ENCODE measurements at places on chromosomes 3 and 15.
A peak's percentile ranks its signal among the peaks of the same experiment; 100 is the strongest.

DNA sequence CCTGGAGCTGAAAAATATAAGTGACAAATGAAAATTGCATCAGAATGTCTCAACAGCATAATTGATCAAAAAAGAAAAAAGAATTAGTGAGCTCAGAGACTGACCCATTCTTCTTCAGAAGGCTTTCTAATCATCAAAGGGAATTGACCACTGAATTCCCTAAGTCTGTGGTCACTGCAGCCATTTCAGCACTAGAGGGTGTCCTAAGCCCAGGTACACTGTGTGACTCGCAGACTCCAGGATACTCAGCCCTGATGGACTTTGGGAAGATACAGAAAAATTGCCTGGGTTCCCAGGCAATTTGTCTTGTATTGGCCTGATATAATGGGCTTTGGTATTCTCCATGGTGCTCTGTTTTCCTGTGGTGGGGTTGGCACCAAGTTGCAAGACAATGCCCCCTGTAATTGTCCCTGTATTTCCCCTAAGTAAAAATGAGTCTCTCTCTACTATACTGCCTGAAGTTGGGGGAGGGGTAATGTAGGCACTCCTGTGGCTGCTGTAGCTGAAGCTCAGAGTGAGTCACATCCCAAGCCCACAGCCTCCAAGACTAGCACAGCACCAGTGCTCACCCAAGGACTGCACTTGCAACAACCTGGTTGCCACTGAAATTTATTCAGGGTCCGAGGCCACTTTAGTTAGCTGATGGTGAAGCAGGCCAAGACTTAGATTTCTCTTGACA lies 256.0 kb upstream of the STAC start:
- DNase-seq, result no peak

DNA sequence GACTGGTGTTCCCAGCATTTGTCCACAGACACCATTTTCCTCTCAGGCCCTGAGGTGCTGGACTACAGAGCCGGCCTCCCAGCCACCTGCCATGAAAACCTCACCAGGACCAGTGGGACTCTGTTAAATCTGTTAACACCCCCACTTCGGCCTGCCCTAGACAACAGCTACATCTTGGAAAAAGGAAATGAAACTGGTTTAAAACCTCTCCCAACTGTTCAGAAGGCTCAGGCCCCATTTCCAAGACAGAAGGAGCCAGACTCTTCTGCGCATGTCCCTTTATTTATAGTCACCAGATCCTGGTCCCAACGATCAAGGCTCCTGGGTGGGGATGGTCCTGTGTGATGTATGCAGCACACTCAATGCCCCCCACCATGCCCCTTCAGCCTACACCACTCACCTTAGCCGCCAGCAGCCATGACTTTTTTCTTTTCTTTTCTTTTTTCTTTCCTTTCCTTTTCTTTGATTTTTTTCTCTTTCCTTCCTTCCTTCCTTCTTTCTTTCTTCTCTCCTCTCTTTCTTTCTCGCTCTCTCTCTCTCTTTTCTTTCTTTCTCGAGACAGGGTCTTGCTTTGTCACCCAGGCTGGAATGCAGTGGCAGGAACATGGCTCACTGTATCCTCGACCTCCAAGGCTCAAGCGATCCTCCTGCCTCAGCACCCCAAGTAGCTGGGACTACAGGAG lies 25.5 kb upstream of the FLNB start:
- no peak for DNase-seq

DNA sequence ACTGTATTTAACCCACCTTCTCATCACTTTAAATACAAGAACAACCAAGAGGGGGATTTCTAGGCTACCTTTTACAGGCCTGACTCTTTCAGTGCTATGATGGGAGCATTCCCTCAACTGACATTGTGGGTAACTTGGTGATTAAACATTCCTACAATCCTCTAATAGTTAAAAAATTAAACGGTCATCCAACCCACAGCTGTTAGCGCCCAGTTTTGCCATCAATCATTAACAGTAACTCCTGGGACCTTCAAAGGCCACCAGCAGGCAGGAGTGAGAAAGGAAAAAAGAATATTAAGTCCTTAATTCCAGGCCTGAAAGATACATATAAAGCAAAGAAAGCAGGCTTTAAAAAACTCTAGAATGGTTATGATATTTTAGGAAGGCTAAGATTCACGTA lies 512.1 kb downstream of the MAGI1 start:
- no peak for DNase-seq

DNA sequence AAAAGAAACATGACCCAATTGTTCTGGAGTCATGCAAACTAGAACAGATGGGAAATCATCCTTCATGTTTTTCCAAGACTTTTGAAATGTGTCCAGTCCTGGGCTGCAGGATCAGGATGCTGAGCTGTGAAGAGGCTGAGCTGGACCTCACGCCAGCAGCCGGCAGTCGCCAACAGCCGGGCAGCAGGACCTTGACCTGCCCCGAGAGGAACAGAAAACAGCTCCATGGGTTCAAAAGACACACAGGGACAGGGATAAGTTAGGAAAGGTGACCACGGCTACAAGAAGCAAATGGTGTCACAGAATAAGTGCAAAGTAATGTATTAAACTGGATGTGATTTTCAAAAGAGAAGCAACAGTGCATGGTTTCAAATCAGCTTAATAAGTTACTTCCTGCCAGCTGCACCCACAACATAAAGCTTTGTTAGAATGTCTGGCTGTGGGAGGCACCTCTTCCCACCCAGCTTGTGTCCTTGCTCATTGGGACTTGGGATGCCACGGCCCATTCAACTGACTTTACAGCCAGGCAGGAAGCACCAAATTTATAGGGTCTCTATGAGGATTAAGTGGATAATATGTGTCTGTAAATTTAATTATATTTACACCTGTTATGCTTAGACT lies 266.4 kb downstream of the GABRG3 start:
- DNase-seq, result no peak

DNA sequence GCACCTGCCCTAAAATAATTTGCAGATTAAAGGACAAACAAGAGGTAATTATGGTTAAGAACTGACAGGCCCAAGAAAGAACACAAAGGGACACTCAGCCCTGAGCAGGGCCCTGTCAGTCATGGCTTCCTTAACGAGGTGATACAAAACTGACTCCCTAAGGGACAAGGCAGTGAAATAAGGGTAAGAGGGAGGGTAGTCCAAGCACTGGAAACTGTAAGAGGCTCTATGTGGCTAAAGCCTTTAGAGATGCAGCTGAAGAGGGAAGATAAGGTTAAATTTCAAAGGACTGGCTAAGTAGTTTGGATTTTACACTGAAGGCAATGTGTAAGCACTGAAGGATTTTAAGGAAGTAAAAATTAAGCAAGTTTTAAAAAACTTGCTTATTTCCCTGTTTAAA lies 3.9 kb downstream of the ATR start:
- no peak for DNase-seq

GRCh38 chr3:123330441-123330991 lies 118.4 kb downstream of the ADCY5 start:
- DNase-seq, result no peak

GRCh38 chr3:39438880-39439279 lies 28.6 kb upstream of the MOBP start:
- DNase-seq, result no peak

DNA sequence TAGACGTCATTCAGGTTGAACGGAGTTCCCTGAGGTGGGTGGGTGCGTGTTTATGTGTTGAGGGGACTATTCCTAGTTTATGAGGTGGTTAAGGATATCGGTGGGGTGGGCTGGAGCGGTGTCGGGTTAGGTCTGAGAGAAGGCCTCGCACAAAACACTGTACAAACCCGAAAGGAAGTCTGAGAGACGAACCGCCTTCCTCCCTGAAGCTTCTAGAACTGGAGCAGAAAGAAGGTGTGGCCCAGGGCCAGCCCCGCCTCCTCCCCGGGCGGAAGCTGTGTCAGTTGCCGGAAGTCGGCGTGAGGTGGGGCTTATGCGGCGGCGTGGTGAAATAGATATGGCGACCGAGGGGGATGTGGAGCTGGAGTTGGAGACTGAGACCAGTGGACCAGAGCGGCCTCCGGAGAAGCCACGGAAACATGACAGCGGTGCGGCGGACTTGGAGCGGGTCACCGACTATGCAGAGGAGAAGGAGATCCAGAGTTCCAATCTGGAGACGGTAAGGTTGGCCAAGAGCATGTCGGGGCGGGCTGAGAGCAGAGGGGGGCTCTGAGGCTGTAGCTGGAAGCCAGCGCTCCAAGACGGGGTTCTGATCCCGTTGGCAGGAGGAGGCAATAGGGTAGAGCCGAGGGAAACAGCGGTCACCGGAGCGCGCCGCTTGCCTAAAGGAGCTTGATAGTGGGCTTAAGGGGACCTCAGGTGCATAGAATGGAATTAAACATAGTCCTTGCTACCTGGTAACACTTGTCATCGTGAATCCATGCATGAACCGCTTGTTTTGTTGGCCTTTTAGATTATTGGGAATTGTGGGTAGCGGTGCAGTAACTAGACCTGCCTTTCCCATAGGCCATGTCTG lies at the start of gene HYPK:
TSS of gene HYPK (plus strand) at position 314 of the 856 bp plus-strand sequence. CDS start at position 338, 24 bp downstream.
- DNase-seq, result peak; percentile 88

DNA sequence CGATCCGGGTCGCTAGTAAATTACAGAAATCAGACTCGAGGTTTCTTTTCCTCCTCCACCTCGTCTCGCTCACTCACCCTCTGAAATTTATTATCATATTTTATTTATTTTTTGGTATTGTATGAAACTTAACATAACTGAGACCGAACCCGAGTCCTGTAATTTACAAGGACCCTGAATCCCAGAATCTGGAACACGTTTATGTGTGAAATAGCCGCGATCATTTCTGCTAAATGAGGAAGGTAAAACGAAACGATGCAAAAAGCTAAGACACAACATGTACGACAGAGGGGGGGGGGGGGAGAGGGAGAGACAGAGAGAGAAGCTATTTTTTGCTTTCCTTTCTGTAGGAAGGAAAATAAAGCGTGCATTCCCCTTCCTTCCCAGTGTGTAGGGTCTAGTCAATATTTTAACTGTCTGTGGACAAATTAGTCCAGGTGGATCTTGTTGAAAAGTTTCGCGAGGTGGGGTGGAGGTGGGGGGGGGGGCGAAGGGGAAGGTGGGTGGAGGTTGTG lies 1.6 kb downstream of the BBX start:
- DNase-seq, result no peak

GRCh38 chr3:159751146-159751545 lies 237.5 kb upstream of the IL12A start:
- DNase-seq, result no peak

GRCh38 chr3:112582244-112582874 lies 20.5 kb downstream of the SLC35A5 start:
- DNase-seq, result no peak

- DNase-seq, result no peak
These were observed 1.7 kb upstream of the CD47 start for GRCh38 chr3:108092501-108092900.

- no peak for DNase-seq
These were observed 9.6 kb downstream of the TGM4 start for GRCh38 chr3:44883999-44884431.

GRCh38 chr15:63491116-63491827 lies 13.1 kb upstream of the USP3 start:
- DNase-seq, result no peak

DNA sequence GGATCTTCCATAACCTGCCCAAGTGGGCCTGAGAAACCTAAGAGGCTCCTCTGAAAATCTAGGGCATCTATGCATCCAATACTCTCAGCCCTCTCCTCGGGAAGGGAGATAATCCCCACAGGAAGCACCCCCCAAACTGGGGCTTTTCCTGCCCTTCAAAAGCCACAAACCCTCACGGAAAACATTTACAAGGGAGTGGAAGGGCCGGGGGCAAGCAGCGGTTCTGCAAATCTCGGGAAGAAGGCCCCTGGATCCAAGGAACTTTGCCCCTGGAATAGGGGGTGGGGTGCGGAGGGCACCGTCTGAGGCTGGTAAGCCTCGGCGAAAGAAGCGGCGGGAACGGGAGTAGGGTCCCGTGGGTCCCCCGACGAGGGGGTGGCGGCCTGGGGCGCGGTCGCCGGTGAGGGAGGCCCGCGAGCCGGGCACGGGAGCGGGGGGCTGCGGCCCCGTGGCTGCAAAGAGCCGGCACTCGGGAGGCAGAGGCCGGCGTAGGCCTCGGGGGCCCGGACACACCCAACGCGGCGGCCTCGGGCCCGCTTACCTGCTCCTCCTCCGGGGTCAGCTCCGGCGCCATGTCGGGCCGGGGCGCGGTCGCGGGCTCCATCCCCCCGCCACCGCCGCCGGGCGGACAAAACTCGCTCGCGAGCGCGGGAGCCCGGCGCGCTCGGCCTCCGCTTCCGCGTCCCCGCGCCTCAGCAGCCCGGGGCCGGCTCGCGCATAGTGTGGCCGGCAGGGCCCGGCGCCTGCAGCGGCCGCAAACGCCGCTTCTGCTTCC lies 755 bp downstream of the PTPN9 start:
- DNase-seq, result peak; percentile 14

GRCh38 chr3:129441782-129442181 lies 1.8 kb downstream of the IFT122 start:
- no peak for DNase-seq

GRCh38 chr3:156358232-156358631 lies 196.7 kb downstream of the SSR3 start:
- no peak for DNase-seq

DNA sequence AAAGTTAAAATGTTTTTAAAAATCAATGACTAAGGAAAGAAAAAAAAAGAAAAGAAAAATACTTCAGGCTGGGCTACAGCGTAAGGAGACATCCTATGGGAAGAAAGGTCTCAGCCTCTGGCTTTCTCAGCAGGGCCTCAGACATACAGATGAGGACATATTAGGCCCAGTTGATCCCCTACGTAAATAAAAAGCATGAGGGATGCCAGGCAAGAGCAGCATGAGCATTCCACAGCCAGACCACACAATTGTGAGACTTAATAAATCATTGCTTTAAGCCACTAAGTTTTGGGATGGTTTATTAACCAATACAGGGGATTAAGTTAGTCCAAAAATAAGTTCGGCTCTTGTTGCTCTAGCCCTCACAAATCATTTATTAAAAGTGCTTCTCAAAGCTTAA lies 394.1 kb upstream of the NECTIN3 start:
- DNase-seq, result no peak

DNA sequence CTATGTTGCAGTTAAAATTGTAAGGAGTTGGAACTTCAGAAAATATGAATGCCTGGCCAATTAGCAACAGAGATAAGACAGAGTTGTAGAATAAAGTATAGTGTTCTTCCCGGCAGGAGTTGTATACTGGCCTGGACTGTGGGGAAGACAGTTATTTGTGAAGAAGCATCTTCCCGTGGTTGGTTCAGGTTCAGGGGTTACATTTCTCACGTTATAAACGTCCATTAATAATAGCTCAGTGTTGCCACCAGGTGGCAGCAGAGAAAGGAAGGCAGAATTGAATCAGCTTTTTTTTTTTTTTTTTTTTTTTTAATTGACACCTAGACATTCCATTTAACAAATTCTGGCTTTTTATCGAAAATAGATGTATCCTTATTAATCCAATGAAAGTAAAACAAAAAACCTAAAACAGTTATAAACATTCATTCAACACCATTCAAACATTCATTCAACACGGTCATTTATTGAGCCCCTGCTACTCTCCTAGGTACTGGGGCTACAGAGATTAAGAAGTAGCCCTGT lies 66.4 kb upstream of the NR2E3 start:
- peak; percentile 23 for DNase-seq

- DNase-seq, result no peak
These were observed 113.6 kb downstream of the ADAMTS9 start for GRCh38 chr3:64574194-64574593.

DNA sequence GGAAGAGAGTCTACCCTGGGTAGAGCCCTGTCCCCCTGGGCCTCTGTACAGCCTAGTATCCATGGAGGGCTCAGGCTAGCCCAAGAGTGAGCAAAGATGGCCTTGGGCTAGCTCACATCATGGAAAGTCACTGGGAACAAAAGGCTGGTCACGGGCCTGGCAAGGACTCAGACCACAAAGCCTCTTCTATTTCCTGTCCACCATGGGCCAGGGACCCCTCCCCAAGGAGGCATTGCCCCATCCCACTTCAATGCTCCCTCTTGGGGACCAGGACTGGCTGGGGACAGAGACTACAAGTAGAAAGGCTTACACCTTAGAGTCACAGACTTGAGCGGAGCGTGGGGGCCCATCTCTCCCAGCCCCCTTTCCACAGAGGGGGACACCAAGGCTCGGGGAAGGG lies 16.9 kb downstream of the DUSP7 start:
- DNase-seq, result no peak
